GM04504 (cell line): ENCODE measurements at places on chromosomes 16 and 17.
A peak's percentile ranks its signal among the peaks of the same experiment; 100 is the strongest.

DNA sequence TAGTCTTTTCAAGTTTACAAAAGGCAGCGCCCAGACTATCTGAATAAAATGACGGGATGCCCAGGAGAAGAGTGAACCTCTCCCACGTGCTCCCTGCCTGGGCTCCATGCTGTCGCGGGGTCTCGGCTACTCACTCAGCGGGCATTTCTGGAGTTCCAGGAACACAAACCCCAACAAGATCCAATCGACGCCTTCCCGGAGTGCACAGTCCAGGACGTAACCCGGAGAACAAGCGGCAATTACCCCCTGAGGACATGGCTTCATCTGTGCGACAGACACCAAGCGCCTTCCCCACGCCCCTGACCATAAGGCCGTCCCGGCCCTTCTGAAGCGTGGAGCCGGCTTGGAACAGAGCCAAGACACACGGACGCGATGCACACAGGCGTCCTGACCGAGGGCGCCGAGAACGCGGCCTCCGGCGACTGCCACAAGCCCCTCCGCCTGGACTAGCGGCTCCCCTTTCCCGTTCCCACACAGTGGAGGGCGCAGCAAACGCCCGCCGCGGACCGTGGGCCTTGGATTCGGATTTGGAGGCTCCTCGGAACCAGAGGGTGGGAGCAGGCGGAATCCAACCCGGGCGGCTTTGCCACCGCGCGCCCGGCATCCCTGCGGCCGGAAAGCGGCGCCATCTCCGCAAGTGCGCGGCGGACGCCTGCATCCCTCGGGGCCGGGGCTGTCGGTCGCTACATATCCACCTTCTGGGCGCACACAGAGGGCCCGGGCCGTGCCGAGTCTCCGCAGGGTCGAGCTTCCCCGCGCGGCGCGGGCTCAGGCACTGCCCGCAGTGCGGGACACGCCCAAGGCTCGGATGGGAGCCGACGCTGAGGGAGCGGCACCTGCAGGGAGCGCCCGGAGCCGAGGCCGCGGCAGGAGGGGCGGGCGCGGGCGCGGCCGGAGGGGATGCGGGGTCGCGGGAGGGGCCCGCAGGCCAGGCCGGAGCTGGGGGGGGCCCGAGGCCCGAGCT lies 725 bp downstream of the ABCA3 start:
- no peak for DNase-seq

DNA sequence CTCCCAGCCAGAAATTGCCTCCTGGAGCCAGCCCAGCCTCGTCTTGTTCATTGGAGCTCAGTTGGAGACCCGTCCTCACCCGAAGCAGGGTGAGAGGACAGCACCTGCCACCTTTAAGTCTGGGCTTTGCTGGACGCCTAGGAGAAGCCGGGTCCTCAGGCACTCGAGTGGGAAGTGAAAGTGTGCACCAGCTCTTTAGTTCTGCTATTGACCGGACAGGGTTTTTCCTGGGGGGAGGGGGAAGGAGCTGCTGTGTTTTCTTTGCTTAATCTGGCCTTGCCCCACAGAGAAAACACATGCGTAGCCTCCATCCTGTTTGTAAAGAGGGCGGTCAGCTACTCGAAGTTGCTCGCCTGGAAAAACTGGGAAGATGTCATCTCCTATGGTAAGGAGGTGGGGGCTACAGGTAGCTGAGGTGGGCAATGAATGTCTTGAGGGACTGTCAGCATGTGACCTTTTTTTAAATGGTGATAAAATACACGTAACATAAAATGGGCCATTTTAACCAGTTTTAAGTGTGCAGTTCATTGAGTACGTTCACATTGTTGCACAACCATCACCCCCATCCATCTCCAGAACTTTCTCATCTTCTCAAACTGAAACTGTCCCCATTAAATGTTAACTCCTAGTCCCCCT lies 34.4 kb downstream of the CMIP start:
- DNase-seq: no peak

- no peak for DNase-seq
Measured at GRCh38 chr17:73286863-73287296, 24.9 kb downstream of the CDC42EP4 start.

- no peak for DNase-seq
Measured at GRCh38 chr16:25141648-25142047, 30.1 kb downstream of the LCMT1 start.

GRCh38 chr16:75423723-75424104 lies 9.6 kb downstream of the CFDP1 start:
- no peak for DNase-seq

DNA sequence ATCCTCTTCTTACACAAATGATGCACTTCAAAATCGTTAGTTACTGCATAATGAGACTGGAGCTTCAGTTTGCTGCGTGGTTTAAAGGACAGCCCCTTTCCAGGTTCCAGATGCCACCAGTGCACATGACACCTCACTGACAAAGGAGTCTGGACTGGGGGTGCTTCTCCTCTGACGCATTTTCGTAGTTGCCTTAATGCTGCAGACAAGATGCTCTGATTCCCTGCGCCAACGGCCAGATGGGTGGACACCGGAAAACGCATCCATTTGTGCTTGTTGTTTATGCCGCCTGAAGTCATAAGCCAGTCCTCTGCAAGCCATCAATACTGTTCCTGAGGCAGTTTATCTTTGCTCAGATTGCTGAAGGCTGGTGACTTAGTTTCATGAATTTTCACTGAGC lies 16.0 kb downstream of the FBXO31 start:
- DNase-seq: no peak

DNA sequence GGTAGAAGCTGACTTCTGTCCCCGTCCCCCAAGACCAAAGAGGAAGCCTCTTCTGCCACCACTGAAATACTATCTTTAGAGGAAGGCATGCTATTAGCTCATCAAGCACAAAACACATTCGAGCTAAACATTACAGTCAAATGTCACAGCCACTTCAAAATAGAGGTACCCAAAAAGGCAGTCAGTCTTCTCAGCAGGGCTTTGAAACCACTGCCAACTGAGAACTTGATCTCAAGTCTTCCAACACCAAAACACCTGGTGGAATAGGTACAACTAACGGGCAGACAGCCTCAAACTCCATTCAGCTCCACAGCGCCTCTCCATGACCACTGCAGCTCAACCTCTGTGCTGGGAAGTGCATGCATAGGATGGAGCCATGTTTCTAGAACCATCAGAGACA lies 36.0 kb downstream of the ZFHX3 start:
- no peak for DNase-seq

DNA sequence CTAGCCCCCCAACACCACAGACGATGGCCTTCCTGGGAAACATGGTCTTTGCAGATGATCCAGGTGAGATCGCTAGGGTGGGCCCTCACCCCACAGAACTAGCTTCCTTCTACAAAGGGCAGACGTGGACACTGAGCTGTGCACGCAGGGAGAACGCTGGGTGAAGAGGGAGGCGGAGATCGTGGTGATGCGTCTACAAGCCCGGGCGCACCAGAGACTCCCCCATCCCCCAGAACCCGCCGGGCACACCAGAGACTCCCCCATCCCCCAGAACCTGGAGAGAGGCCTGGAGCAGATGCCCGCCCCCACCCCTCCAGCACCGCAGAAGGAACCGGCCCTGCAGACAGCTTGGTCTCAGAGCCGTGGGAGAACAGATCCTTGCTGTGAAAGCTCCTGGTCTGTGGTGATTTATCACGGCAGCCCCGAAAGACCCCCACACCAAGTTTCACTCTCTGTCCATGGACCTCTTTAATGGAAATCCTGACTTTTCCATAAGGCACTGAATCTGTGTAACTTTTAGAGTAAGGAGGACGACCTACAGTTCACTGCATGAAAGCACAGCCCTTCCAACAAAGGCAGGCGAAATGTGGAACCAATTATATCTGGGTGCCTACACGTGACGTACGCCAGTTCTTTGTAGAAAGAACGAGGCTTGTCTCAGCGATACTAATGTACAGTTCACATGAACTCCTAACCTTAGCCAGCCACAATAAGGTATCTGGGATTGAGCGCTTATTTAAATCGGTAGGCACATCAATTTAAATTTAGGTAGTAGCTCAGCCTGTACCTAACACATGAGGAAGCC lies 88.5 kb downstream of the ANKRD11 start:
- DNase-seq: peak; percentile 48

GRCh38 chr17:41354536-41354935 lies 3.9 kb upstream of the KRT33A start:
- no peak for DNase-seq

DNA sequence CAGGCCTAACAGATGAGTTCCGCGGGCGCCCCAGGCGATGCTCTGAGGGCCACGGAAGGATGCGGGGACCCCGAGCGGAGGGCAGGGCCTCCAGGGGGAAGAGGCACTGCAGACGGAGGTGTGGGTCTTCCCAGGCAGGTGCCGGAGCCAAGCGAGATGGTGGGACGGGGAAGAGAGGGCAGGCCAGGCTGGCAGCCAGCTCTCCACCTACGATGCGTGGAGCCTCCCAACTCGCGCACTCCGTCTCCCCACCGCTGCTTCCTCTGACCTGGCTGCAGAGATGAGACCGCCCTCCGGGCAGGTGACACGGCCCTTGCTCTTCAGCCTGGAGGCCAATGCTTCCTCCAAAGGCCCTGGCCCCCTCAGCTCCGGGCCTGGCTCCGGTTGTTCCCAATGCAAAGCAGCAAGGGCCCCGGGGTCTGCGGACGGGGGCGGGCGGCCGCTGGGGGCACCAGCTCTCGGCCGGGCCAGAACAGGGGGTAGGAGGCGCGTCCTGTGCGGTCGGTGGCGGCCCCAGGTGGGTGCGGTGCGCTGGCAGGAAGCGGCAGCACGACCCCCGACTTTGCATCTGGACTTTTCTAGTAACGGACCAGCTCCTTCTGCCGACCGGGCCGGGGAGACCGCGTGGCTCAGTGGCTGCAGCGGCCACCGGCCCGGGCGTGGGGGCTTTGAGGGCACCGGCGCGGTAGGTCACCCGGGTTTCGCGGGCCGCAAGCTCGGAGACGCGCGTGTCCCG lies 1.5 kb upstream of the SOX8 start:
- no peak for DNase-seq

- DNase-seq: no peak
Measured at GRCh38 chr17:29143894-29144293, 36.3 kb downstream of the MYO18A start.

- DNase-seq: no peak
Measured at GRCh38 chr17:57210972-57211411, 45.3 kb upstream of the MSI2 start.

GRCh38 chr17:57404073-57404472 lies 147.8 kb downstream of the MSI2 start:
- no peak for DNase-seq

GRCh38 chr16:67013233-67013822 lies 15.6 kb upstream of the CBFB start:
- DNase-seq: no peak

DNA sequence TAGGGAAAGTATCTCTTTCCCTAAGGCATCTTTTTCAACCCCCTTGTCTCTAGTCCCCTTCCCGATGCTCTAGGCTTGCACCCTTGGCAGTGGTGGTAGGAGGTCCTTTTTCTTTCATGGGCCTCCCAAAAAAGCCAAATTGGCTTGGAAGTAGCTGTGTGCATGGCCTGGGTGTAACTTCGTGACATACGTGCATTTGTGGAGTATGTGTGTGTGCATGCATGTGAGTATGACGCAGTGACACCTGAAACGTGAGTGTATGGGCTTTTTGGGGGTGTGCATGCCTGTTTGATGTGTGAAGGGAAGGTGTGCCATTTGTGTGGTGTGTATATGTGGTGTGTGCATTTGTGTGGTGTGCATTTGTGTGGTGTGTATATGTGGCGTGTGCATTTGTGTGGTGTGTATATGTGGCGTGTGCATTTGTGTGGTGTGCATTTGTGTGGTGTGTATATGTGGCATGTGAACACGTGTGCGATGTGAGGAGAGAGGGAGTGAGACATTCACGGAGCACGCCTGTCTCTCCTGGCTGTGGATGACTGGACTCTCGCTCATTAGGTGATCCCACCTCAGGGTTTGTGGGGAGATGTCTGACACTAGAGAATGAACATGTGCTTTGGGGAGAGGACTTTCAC lies 15.7 kb downstream of the IGFBP4 start:
- no peak for DNase-seq

DNA sequence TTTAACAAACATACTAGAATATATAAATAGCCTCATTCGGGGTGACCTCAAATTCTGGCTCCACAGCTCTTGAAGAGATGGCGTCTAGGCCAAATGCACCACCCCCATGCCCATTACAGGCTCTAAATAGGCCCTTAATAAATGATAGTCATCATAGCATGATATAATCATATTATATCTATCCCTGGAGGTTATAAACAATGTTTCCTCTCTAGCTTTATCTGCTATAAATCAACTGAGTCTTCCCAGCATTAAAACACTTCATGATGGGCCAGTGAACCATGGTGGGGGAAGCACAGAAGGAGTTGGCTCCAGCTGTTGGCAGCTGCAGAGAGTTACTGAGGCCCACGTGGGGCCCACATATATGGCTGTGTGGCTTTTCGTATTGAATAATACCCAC lies 214.9 kb upstream of the MPHOSPH6 start:
- no peak for DNase-seq

- DNase-seq: no peak
Measured at GRCh38 chr17:75571197-75571884, 16.3 kb upstream of the MYO15B start.

DNA sequence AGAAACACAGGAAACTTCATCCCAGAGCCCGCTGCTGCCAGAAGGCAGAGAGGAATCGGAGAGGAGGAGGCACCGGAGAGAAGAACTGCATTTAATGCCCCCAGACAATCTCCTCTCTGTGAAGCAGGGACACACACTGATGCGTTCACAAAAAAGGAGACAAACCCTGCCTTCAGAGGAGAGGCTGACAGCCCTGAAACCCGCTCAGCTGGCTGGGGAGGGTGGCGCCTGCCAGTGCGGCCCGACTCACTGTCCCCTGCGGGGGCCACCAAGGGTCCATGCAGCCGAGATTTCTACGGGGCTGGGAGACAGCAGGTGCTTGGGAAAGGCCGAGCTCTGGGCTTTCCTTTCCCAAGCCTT lies 21.9 kb upstream of the CACNG1 start:
- DNase-seq: no peak

- DNase-seq: no peak
Measured at GRCh38 chr17:79002796-79003593, 6.6 kb downstream of the CANT1 start.

DNA sequence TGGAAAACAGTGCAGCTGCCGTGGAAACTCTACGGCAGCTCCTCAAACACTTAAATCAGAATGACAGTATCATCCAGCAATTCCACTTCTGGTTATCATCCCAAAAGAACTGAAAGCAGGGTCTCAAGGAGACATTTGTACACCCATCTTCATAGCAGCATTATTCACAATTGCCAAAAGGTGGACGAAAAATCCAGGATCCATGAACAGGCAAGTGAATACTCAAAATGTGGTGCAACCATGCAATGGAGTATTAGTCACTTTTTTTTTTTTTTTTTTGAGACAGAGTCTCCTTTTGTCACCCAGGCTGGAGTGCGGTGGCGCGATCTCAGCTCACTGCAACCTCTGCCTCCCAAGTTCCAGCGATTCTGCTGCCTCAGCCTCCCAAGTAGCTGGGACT lies 10.6 kb upstream of the AATK start:
- no peak for DNase-seq

- DNase-seq: no peak
Measured at GRCh38 chr16:50889276-50889675, 147.4 kb downstream of the CYLD start.

GRCh38 chr16:51161440-51162195 lies 10.5 kb upstream of the SALL1 start:
- DNase-seq: no peak

- DNase-seq: no peak
Measured at GRCh38 chr16:79610771-79611170, 10.2 kb upstream of the MAF start.

- DNase-seq: no peak
Measured at GRCh38 chr17:45646288-45646988, 137.7 kb upstream of the CRHR1 start.
